ENCODE measurements at places on chromosomes 7 and 10.

GRCh38 chr7:116697761-116698160 is 25.8 kb downstream of the MET start:
- DNase-seq: no peak

DNA sequence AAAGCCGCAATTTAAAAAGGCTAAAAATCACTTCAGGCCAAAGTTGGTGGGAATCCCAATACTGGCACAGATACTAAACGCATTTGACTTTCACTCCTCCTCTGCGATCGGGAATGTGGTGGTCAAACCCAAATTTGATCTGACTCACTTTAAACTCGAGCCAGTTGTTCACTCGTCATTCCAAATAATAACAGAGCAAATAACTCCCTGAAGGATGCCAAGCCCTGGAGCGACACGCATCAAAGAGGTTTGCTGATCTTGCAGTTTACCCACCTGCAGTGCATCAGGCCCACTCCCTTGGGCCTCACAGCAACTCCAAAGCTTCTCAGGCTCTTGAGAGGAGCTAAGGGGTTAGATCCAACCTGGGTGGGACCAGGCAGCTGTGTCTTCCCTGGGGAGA is 12.2 kb downstream of the PTN start:
- DNase-seq: no peak

- peak; percentile 7 for DNase-seq
Observed at GRCh38 chr10:63304146-63304545, 161.6 kb downstream of the JMJD1C start.

DNA sequence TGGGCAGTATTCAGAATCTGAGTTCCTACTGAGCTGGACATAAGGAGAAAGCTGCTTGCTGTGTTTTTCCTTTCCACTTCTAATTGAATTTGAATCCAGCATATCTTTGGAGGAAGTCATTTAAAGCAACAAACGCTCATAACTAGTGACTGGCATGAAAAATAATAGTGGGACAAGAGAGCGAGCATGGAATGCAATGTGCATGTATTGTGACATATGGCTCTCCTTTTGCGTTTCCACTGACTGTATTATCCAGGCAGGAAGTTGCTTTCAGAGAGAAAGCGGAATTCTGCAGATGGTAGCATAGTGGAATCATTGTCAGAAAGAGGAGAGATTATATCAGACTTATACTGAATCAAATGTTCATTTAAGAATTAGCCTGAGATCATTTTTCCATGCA is 368.6 kb downstream of the REEP3 start:
- DNase-seq: no peak

DNA sequence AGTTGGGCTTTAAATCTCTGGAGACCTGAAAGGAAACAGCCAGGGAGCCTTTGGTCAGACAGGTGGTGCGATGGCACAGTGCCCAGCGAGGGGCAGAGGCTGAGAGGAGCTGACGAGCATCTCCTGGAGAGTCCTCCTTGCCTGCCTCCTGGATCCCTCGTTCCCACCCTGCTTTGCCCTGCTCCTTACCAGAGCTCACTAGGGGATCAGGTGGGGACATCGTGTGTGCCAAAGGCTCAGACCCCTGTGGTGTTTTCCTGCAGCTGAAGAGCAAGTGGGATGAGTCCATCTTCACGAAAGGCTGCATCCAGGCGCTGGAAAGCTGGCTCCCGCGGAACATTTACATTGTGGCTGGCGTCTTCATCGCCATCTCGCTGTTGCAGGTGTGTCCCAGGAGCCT is 21.8 kb upstream of the SH2D4B start:
- no peak for DNase-seq

DNA sequence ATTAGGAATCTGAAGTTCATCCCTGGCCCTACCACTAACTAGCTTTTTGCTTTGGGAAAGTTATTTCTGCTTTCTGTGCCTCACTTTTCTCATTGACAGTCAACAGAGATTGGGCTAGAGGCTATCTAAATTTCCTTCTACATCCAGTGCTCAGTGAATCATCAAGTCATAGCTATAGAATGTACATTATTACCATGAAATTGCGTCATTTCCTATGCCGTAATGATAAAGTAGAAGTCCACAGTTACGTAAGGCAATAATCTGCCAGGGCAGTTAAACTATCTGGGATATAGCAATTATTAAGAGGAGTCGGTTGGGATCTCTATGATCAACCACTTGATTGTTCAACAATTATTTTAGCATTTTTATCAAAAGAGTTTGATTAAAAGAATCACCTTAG is 64.4 kb downstream of the ITGB8 start:
- no peak for DNase-seq

GRCh38 chr7:101542527-101543241 is 86.4 kb downstream of the MYL10 start:
- DNase-seq: peak; percentile 29

GRCh38 chr10:71888623-71889387 is 37.8 kb upstream of the PSAP start:
- peak; percentile 89 for DNase-seq

GRCh38 chr7:7628476-7628875 is 12.1 kb upstream of the UMAD1 start:
- no peak for DNase-seq

DNA sequence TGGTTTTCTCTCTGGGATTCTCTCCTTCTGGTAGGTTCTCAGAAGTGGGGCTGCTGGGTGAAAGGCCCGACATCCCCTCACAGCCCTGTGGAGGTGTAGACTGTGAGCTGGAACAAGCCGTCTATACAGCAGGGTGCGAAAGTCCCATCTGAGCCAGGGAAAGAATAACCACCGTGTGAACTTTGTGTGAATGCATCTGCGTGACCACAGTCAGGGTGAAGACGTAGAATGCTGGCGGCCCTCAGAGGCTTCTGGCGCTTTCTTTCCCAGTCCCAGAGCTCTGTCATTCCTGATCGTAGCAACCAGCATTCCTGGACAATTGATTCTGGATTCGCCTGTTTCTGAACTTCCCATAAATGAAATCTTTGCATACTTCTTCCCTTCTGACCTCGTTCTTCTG is 30.0 kb downstream of the ELFN1 start:
- DNase-seq: no peak

DNA sequence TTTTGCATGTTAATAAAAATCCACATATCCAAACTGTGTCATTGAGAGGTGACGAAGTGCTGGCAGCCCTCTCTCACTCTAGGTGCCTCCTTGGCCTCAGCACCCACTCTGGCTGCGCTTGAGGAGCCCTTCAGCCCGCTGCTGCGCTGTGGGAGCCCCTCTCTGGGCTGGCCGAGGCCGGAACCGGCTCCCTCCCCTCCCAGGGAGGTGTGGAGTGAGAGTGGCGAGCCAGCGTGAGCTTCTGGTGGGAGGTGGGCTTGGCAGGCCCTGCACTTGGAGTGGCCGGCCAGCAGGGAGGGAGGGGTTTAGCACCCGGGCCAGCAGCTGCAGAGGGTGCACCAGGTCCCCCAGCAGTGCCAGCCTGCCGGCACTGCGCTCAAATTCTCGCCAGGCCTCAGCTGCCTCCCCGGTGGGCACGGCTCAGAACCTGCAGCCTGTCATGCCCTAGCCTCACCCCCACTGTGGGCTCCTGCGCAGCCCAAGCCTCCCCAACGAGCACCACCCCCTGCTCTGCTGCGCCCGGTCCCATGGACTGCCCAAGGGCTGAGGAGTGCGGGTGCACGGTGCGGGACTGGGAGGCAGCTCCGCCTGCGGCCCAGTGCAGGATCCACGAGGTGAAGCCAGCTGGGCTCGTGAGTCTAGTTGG is 11.1 kb downstream of the YAE1 start:
- no peak for DNase-seq

- DNase-seq: no peak
Observed at GRCh38 chr7:130960208-130960988, 226.4 kb upstream of the KLF14 start.

DNA sequence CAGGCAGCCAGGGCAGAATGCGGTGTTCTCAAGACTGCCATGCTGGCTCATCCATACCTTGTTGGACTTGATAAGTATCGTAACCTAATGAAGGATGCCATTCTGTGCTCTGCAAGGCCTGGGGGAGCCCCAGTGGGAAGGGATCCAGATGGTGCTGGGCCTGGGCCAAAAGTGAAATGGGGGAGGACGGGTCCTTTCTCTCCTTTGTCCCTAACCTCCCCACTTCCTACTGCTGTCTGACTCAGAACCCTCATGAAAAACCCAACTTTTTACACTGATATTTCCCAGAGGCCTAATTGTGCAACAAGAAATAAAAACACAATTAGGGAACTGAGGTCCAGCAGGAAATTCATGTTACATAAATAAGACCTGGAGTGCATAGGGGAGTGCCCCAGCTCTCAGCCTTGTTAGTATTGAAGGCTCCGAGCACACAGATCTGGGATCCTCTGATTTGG is 193.7 kb upstream of the SVIL start:
- DNase-seq: no peak

DNA sequence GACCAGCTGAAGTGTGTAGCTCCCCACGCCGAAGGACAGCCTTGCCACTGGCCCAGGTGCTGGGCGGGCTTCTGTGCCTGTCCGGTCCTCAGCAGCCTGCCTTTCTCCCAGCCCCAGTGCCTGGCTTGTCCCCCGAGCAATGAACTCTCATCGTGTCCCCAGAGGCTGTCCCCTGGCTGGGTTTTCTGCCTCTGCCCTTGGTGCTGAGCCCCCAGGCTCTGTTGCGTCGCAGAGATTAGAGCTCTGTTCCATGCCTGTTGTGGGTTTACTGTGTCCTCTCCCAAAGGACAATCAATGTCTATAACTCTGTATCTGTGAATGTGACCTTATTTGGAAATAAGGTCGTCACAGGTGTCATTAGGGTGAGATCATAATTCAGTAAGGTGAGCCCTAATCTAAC is 226.1 kb upstream of the SHH start:
- DNase-seq: no peak

GRCh38 chr10:92222603-92223262 is 68.1 kb downstream of the CPEB3 start:
- no peak for DNase-seq

DNA sequence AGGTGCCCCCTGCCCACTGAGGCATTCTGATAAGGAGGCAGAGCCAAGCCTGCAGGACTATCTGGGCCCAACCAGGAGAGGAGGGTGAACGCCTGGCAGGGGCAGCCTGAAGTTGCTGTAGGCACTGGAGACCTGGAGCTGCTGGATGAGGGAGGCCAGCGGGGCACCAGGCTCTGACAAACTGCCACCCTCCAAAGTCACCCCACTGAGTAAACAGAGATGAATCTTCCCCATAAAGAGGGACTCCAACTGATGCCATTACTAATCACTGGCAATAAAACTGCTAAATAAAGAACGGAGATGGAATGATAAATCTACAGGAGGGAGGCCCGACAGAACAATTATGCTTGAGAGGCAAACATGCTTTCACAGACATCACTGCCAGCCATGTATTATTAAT is 44.2 kb downstream of the DRGX start:
- no peak for DNase-seq

DNA sequence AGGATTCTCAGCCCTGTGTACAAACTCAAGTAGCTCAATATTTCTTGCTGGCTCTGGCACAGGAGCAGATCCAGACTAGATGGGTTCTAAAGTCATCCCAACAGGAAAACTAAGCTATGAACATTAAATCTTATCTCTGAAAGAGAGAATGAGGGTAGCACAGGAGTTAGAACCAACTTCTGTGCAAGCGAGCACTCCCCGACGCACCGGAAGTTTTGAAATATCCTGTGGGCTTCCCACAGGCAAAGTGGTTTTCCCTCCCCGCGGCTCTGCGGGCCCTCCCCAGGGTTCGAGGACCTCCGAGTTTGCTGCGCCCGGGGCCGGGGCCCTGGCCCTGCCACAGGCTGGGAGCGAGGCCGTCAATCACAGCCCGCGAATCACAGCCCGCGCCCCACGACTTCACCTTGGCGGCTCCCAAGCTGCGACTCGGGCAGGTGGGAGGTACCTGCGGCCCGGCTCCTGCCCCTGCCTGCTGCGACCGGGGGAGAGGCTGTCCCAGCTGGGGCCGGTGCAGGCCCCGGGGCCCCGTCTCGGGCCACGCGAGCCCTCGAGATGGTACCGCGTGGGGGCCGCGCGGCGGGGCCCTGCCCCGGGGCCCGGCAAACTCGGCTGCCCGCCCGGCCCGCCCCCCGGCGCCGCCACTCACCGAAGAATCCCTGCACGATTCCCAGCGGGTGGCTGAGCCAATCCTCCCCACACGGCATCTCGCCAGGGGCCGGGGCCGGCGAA is 598 bp downstream of the MCMBP start:
- peak; percentile 14 for DNase-seq

GRCh38 chr7:89072081-89072480 is 276.5 kb upstream of the TEX47 start:
- DNase-seq: no peak

- no peak for DNase-seq
Observed at GRCh38 chr7:134452419-134452838, 6.5 kb downstream of the AKR1B1 start.

- DNase-seq: no peak
Observed at GRCh38 chr7:130838738-130839137, 104.7 kb upstream of the KLF14 start.

- no peak for DNase-seq
Observed at GRCh38 chr7:36929791-36930190, 205.5 kb upstream of the AOAH start.

GRCh38 chr7:47497367-47498096 is 84.4 kb downstream of the TNS3 start:
- no peak for DNase-seq

DNA sequence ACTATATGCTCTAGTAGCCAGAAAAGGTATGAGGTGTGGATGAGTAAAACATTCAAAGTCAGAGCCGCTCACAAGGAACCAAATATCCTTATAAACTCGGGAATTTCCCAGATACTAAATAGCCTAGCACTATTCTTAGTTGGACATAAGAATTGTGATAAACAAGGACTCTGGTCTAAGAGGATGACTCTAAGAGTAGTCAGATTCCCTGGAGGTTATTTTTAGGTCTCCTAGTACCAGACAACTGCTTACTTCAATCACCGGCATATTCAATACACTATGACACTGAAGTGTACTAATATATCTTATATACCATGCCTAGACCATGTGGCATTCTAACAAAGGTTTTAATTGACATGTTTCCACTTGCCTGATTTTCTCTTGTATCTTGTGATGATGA is 56.5 kb downstream of the LMBR1 start:
- no peak for DNase-seq

DNA sequence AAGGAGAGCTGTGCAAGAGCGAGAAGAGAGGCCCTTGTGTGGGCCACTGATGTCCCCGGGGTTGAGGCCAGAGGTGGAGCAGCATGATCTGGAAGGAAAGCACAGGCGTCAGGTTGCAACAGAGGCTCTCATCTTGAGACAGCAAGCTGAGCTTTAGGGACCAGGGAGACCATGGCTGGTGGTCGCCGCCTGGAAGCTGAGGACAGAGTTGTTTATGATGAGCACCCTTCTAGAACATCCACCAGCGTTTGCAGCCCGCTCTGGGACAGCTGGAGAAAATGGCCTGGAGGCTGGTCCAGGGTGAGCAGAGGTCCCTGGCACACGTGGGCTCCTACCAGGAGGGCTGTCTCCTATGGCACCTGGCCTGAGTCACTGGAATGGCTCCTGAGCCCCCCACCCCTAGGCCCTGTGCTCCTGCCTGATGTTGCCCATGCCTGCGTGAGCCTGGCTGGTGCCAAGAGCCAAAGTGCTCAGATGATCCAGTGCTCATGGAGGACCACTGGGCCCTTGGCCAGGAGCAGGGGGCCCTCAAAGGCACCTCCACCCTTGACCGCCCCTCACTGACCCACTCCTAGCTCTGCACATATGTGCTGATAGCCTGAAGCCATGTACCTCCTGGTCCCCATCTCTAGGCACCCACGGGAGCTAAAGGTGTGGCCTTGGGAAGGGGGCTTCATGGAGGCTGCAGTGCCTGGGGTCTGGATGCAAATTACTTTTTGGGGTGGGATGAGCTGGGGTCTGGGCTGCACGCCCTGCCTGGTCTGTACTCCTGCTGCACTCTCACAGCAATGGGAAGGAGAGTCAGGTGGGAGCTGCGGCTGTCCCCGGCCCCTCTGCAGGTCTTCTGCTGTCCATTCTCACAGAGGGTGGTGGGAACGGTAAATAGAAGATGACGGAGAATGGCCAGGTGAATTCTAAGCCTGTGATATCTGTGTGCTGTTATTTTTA is 40.1 kb upstream of the RET start:
- no peak for DNase-seq
